Chondrocyte (in vitro differentiated cells): ENCODE measurements at places on chromosomes 11 and 22.

GRCh38 chr11:122786896-122787295, 51.4 kb upstream of the CRTAM start:
- peaks cover 29% of the 10 kb centered on the region for H3K4me1 ChIP-seq
- no peak overlapping the region for H3K27ac ChIP-seq
- no peaks in the 10 kb centered on the region for H3K27me3 ChIP-seq
- H3K36me3 ChIP-seq, result peaks cover 1% of the 10 kb centered on the region
- DNase-seq, result no peak

GRCh38 chr11:42315846-42316245, 856.4 kb upstream of the LRRC4C start:
- H3K27ac ChIP-seq, result no peak overlapping the region
- no peaks in the 10 kb centered on the region for H3K27me3 ChIP-seq
- no peak for DNase-seq
- H3K4me1 ChIP-seq, result peaks cover 9% of the 10 kb centered on the region

- no peak overlapping the region for H3K4me3 ChIP-seq
- DNase-seq, result peak; percentile 70
- H3K36me3 ChIP-seq, result no peaks in the 10 kb centered on the region
- H3K4me1 ChIP-seq, result no peaks in the 10 kb centered on the region
Measured at GRCh38 chr22:19622061-19622441, 92.3 kb upstream of the SEPTIN5 start.

DNA sequence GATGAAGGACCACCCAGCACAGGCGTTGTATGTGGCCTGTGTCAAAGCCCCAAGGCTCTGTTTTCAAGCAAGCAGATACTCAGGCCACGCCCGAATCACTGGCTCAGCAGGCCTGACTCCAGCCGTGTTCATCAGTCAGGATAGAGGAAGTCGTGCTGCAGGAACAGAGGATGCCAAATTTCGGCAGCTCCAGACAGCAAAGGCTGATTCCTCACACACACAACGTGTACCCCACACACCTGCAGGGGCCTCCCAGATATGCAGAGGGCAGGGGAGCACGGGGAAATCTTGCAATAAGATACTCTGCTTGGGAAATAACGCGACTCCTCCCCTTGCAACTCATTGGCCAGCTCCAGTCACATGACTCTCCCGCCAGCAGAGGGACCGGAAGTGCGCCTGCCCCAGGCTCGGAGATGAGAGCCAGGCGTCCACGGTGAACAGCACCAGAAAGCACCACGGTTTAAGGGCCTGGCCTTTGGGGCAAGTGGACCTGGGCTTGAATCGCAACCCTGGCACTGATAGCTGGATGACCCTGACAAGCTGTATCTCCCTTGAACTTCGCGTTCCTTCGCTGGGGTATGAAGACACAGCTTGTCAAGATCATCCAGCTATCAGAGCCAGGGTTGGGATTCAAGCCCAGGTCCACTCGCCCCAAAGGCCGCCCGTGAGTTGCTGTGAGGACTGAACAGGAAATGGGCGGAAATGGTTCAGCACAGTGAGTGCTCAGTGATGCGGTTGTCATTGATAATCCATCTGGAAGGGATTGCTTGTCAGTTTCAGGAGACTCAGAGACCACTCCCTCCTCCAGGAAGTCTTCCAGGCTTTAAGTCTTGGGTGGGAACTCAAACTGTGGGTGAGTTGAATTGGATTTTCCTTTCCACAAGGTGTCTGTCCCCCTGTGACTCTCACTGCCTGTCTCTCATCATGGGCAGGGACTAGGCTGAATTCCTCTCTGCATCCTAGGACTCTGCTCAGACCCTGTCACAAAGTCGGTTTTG, 88.5 kb downstream of the MYEOV start:
- H3K4me1 ChIP-seq, result no peaks in the 10 kb centered on the region
- no peak overlapping the region for H3K4me3 ChIP-seq
- H3K27me3 ChIP-seq, result peaks cover 8% of the 10 kb centered on the region
- no peaks in the 10 kb centered on the region for H3K36me3 ChIP-seq
- H3K27ac ChIP-seq, result peak overlapping the region; percentile 8

DNA sequence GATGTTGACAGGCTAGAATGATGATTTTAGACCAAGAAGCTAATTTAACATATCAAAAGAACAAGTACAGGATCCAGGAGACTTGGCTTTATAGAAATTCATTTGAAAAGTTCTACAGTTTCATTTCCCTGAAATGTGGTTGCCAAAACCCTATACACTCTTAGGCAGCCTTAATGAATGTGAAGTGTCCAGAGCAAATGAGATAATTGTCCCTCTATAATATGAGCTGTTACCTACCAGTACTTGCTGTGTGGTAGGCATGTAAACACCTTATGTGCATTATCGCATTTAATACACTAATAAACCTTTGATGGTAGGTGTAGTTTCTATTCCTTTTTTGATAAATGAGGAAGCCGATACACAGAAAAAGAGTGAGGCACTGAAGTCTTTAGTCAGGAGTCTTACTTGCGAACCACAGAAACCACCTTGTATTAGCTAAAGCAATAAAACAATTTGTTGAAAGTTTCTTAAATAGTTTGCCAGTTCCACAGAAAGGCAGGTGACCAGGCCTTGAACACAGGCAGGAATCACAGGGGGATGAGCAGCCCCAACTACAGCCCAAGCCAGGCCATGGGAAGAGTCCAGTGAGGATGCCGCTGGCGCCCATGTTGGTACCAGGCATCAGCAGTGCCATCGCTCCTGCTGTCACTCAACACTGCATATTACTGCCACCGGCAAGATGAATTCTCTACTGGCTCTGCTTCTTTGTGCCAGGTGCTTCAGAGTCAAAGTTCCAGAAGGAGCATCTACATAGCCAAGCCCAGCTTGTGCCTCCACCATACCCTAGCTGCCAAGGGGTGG, 81.7 kb downstream of the SWAP70 start:
- no peaks in the 10 kb centered on the region for H3K27me3 ChIP-seq
- peaks cover 27% of the 10 kb centered on the region for H3K36me3 ChIP-seq
- DNase-seq, result no peak

DNA sequence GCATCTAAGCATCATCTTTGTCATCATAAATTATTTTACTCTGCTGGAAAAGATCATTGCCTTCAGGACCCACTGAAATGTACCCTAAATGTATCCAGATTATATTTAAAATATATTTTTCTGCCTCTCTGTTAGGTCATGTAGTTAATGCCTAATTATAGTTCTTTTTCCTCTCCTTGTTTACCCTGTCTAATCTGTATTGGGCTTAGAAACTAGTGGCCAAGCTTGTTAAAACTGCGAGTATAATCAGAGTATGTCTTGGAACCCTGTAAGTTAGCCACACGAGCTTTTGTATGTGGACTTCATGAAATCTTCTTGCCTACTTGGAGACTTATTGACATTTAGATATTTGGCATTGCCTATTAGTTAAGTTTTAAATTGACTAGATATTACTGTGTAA, 55.6 kb downstream of the ARFGAP2 start:
- no peak for DNase-seq
- H3K4me3 ChIP-seq, result no peak overlapping the region
- H3K27ac ChIP-seq, result no peak overlapping the region
- H3K4me1 ChIP-seq, result peaks cover 3% of the 10 kb centered on the region
- H3K27me3 ChIP-seq, result no peaks in the 10 kb centered on the region
